ENCODE measurements at places on chromosomes 3 and 15.

- DNase-seq, result no peak
These were observed 12.4 kb downstream of the XXYLT1 start for GRCh38 chr3:195258449-195259153.

DNA sequence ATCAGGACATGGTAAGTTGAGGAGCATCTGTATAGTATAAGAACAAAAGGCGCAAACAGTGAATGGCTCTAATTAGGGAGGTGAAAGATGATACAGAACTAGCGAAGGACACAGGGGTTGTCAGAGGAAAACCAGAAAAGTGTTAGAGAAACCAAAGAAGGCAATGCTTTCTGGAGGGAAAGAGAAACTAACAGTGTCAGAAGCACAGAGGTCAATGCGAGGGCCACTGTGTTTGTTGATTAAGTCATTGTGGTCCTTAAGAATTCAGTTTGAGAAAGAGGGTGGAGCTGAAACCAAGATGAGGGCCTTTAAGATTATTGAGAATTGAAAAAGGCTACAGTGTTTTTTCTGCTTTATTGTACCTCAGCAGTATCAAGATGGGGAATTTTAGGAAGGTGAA lies 28.8 kb downstream of the ATG7 start:
- peak; percentile 27 for DNase-seq

DNA sequence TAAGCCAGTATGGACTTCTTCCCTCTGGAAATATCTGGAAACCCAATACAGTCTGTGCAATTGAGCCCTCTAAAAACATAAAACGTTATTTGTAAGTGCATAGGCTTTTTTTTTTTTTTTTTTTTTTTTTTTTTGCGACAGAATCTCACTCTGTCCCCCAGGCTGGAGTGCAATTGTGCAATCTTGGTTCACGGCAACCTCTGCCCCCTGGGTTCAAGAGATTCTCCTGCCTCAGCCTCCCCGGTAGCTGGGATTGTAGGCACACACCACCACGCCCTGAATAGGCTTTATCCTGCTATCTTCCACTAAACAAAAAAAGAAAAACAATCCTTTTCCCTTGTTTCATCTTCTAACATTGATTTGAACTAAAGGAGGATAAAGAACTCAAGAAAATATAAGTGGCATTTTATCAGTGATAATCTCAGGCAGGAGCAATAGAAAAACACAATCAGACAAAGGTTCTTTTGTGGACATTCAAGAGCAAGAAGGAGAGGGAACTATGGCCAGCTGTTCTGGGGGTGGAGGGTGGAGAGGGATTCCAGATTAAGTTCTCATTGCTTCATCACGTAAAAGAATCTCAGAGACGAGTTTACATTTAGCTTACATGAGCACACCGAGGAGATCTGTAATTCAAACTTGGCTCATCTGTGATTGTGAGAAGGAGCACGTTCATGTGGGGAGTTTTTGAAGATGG lies 68.6 kb downstream of the ITGB5 start:
- DNase-seq, result peak; percentile 75

DNA sequence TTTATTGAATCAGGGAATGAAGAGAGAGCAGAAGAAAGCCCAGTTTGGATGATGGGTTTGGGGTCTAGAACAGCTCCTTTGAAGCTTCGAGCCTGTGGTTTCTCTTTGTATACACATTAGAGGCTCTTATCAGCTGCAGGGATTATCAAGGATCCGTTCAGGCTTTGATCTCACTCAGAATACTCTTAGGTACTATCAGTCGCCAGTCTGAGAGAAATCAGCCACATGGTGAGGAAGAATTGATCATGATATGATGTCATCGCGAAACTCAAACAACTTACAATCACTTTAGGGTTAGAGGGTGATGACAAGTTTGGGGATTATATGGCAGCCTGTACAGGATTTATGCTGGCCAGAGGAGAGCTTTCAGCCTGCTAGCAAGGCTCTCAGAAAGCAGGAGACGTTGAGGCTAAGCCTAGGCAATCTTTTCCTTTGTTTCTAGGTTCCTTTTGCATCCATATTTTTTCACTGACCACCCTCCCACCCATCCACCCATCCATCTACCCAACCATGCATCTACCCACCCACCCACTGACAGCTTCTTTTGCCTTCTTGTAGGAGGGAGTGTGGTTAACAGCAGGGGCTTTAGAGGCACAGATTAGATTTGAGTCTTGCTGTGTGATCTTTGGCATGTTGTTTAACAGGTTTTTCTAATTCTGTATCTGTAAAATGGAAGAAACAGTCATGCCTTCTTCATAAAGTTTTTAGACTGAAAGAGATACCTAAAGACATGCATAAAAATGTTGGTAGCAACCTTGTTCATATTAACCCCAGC lies 330.4 kb upstream of the LRRFIP2 start:
- DNase-seq, result peak; percentile 6

- DNase-seq, result no peak
These were observed 79.0 kb downstream of the ASB7 start for GRCh38 chr15:100681335-100681746.

DNA sequence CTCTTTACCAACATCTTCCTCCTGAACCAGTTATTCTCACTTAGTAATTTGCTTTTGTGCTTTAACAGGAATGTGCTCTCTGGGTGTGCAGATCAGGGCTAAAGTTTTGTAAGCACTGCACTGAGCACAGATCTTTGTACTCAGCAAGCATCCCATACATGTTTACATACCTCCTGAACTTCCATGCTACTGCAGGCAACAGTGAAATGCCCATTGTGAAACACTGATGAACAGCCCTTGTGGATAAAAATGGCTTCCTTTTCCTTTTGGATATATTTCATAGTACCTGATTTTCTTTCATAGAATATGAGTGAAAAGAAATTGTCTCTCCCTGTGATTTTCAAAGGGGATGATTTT lies 855.9 kb downstream of the MCTP2 start:
- peak; percentile 49 for DNase-seq
